Activated effector memory CD4-positive, alpha-beta T cell treated with anti-CD3 and anti-CD28 coated beads, Interleukin-2, amount 50 U/mL, for 16 hours (primary cell): ENCODE measurements at places on chromosomes 13 and 19.

GRCh38 chr13:110812869-110813645 is 99.6 kb downstream of the ING1 start:
- no peak for DNase-seq

GRCh38 chr13:21964686-21965085 is 293.8 kb downstream of the FGF9 start:
- no peak for DNase-seq

- DNase-seq, result no peak
Observed at GRCh38 chr13:99123101-99124045, 77.3 kb upstream of the UBAC2 start.

DNA sequence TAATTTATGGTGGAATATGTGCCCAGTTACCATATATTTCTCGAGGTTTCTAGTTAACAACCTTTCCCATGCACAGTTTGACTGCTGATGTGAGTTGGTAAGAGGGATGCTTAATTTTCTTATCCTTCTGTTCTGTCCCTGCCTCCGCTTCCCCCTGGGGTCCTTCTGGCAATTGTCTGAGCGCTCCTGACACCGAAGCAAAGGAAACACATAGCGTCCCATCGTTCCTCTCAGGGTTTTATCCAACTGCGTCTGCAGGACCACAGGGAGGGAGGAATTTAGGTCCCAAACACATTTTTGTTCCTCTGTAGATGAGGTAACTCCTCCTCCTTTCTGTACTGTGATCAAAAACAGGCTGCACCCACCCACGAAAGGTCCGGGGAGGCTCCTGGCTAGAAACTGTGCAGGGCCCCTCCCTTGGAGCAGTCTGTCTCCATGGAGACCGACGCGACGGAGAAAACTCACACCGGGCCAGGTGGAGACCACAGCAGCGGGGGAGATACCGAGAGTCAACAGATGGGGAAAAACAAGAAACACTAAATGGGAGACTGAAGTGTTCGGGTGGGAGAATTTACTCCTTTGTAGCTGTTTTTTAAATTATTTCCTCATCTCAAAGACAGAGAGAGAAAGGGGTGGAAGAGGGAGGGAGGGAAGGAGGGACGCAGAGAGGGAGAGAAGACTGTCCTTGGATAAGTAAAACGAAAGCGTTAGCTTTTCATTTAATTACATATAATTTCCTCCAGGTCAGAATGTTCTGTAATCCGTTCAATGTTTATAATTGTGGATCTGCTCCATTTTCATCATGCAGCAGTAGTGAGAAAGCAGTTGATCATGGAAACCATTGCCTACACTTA is 191.8 kb upstream of the NBEA start:
- DNase-seq, result no peak
